Hippocampal formation (tissue), 2 donors: ENCODE measurements at places on chromosomes 5 and 9.

DNA sequence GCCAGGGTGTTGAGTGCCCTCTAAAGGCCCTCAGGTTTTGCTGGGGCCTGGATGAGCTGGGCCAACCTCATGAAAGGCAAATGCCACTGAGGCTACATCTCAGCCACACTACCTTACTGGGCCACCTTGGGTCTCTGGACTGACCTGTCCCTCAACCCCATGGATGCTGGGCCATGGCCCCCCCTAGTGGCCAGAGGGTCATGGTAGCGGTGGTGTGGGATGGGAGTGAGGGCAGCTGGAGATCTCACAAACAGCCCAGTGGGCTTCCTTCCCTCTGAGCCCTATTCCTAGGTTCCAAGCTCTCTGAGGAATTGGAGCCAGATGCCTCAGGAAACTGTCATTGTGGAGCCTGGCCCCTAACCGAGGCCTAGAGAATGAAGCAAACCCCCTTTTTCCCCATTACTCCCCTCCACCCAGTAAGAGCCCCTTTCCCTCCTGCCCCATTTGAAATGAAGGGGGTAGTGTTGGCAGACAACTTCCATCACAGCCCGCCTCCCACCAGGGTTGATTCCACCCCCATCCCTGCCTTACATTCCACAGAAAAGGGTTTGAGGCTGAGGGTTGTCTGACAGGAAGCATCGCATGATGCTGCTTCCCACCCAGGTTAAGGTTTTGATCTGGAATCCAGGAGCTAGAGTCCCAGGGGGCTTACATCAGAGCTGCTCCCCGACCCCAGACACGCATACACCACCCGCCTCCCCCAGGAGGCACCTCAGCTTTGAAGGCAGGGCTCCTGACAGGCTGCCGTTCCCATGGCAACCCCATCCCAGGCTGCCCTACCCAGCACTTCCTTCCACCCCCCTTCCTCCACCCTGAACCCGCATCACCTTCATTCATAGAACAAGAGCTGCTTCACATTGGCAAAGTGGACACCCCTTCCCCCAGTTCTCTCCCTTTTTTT, 63.9 kb downstream of the PCDH1 start:
- DNase-seq, result no peak

DNA sequence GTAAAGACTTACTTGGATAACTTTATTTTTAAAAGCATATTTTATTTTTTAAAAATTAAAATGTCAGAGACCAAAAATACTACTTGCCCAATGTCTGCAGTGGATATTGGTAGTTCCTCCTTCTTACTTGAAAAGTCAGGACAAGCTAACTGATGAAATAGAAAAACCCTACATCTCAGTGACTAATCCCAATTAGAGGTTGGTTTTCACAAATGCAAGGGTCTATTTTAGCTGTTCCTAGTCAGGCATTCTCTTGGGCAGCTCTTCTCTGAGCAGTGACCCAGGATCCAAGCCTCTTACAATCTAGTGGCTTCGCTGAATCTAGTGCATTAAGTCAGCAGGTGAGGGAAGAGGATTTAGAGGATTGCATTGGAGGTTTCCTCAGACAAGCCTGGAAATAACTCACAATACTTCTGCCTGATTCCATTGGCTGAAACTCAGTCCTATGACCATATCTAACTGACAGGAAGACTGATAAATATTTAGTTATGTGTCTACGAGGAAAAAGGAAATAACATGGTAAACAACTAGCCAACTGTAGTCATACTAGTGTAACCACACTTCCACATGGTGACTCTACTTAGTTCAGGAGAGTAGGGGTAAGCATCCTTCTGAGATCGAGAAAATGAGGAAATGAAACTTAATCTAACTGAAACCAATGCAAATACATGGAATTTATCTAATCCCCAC, 34.2 kb upstream of the MIER3 start:
- DNase-seq, result no peak

GRCh38 chr9:79195879-79196278, 375.9 kb upstream of the TLE4 start:
- no peak for DNase-seq

GRCh38 chr5:138553437-138554095, 10.5 kb upstream of the ETF1 start:
- no peak for DNase-seq

DNA sequence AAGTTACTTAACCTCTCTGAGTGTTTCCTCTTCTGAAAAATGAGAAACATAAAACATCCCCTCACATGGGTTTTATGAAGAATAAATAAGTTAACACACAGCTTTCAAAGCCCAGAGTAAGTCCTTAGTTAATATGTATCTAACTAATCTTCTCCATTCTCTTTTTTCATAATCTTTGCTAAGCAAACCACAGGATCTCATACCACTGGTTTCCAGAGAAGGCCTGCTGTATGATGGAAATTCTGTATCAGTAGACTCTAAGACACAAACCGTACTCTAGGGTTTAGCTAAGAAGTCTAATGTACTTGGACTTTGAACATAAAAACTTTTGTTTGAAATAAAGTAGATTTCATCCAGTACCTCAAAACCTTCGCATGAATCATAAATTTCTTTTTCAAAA, 307.9 kb downstream of the SPOCK1 start:
- no peak for DNase-seq

- no peak for DNase-seq
Observed at GRCh38 chr5:100402071-100402470, 133.1 kb upstream of the FAM174A start.

GRCh38 chr5:158013303-158013702, 154.4 kb upstream of the CLINT1 start:
- DNase-seq, result no peak

DNA sequence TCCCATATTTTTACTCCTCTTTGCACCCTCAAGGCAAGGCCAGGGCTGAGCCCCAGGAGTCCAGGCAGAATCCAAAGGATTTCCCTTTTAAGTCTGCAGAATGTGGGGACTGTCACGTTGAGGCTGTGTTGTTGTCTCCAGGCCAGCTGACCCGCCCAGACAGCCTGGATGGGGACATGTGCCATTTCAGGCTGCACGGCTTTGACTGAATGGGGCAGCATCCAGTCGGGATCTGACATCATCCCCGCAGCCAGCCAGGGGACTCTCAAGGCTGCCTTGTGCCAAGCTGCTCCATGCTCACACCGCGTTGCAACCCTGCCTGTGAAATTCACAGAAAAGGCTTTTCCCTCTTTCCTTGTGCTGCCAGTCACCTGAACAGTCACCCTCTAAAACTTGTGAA, 2.2 kb upstream of the ZNF366 start:
- peak; percentile 61 for DNase-seq
